ENCODE measurements at places on chromosomes 12 and 14.

GRCh38 chr12:120055231-120056000 is 61.1 kb downstream of the RAB35 start:
- DNase-seq = no peak

DNA sequence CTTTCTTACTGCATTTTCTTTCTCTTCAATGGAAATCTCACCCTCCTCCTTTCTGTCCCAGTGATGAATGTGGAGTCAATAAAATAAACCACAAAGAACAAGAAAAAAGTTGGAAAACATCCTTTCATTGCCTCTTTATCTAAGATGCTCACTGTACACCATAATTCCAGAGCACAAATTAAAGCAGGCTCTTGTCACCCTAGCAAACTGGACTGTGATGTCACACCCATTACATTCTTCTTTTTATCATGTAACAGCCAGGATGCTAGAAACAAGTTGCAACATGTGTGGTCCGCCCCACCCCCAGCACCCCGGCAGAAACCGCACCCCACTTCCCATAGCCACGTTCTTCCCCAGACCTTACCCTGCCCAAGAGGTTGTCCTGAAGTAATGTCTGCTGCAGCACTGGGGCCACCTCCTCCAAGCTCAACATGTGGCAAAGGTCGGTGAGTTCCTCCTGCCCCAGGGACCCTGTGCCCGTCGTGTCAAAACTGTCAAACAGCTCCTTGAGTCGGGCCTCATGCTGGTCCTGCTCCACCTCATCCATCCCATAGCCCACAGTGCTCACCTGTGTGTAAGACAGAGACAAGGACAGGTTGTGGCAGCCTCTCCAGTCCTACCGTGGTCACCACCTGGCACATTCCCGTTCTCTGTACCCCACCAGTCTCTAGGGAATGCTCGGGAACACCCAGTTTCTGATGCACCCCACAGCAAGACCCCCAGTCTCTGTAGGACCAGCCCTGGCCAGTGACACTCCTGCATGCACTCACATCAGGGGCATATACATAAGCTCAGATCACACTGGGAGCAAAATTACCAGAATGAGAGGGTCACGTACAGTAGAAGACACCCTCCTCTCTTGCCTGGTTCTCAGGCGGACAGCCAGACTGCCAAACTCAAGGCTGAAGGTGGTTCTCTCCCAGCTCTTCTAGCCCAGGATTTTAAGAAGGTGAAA is 9.2 kb downstream of the NIN start:
- DNase-seq = no peak

GRCh38 chr12:77938301-77938700 is 107.6 kb downstream of the NAV3 start:
- DNase-seq = no peak

GRCh38 chr12:25041006-25041741 is 92.3 kb upstream of the BCAT1 start:
- DNase-seq = no peak
